ENCODE measurements at places on chromosomes 2 and 18.
A peak's percentile ranks its signal among the peaks of the same experiment; 100 is the strongest.

- DNase-seq = peak; percentile 22
Measured at GRCh38 chr2:48471048-48471474, 58.9 kb upstream of the STON1 start.

- no peak for DNase-seq
Measured at GRCh38 chr2:33511141-33511540, 34.7 kb downstream of the RASGRP3 start.

DNA sequence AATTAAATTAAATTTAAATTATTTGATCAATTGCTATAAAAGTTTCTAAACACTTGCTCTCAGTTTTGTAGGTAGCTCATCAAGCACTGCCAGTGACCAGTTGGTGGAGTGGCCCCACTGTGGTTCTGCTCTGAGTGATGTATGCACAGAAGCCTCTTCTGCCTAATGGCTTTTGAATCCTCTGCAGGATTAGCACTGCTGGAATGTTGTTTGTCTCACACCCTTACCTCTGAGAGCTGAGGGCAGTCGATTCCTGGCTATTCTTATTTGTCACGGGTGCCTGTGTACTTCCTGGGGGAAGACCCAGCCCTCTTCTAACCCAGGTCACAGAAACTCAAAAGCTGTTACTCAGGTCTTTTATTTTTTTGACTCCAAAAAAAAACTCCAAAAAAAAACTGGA, 9.5 kb downstream of the CAPN14 start:
- DNase-seq = peak; percentile 73

GRCh38 chr18:11849841-11850634, 1.2 kb upstream of the CHMP1B start:
- DNase-seq = peak; percentile 34

DNA sequence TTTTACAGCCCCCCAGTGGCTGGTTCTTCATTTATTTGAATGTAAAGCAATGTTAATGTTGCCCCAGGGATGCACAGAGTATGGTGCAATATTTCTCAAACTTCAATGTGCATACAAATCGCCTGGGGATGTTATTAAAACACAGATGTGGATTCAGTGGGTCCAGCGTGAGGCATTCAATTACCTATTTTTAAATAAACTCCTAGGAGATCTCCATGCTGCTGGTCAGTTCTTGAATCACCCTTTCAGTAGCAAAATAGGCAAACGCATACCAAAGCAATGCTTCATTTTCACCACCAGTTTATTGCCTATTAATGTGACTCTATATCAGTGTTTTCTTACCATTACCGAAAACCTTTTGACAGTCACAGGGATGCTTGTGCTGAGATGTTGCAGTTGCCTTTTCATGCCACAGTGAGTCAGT, 530.7 kb downstream of the CBLN2 start:
- DNase-seq = no peak

- DNase-seq = no peak
Measured at GRCh38 chr2:154995361-154995760, 296.9 kb downstream of the KCNJ3 start.

DNA sequence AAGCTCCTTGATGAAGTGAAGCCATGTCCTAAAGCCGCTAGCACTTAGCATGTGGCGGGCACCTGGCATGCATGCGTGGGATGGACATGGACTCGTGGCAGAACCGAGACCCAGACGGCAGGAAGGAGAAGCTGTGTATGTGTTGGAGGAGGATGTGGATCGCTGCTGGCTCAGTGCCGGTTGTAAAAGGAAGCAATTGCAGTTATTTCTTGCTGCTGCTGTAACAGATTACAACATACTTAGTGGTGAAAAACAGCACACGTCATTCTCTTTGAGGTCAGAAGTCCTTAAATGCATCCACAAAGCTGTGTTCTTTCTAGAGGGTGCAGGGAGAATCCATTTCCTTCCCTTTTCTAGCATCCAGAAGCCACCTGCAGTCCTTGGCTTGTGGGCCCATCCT, 74.6 kb downstream of the AGAP1 start:
- no peak for DNase-seq

DNA sequence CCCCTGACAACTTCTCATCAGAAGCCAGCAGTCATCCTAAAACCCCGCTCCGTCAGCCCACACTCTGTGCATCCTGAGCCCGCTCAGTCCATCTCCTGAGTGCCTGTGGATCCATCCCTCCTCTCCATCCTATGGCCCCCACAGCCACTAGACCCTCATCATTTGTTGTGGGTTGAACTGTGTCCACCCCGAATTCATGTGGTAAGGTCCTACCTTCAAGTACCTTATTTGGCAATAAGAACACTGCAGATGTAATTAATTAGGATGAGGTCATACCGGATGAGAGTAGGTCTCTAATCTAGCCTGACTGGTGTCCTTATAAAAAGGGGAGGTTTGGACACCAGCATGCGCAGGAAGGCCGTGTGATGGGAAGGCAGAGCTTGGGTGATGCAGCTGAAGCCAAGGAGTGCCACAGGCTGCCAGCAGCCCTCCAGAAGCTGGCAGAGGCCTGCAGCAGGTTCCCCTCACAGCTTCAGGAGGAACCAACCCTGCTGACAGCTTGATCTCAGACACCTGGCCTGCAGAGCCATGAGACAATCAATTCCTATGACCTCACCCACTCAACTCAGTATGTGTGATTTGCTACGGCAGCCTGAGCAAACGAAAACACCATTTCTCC, 192.4 kb downstream of the ZBTB7C start:
- DNase-seq = no peak

DNA sequence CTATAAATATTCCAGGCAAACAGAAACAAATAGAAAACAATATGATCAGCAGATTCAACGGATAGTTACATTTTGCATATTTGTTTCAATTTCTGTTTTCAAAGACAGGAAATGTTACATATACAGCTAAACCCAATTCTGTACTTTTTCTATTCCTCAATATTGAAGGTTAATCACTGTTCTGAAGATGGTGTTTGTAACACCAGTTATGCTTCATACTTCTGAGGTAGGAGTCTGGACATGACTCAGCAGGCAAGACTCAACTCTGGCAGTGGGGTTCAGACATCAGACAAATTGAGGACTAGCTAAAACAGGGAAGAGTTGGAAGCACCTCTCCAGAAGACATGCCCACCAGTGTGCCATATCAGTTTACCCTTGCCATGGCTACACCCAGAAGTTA, 16.6 kb downstream of the SERPINB13 start:
- DNase-seq = peak; percentile 32

DNA sequence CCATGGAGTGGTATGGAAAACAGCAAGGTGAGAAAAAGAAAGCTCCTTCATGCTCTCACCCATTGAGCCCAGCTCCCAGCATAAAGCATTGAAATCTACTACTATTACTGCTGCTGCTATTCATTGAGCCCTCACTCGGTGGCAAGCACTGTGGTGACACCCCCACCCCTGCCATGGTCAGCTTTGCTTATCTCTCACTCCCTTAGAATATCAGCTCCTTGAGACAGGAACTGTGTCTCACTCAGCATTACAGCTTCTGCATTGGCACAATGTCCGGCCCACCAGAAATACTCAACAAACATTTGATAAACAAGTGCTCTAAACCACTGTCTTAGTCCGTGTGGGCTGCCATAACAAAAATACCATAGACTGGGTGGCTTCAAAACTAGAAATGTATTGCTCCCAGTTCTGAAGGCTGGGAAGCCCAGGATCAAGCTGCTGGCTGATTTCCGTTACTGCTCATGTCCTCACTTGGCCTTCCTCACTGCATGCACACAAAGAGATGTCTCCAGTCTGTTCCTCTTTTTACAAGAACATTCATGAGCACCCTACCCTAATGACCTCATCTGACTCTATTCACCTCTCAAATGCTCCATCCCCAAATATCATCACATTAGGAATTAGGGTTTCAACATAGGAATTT, 116.3 kb downstream of the ZBTB7C start:
- no peak for DNase-seq

DNA sequence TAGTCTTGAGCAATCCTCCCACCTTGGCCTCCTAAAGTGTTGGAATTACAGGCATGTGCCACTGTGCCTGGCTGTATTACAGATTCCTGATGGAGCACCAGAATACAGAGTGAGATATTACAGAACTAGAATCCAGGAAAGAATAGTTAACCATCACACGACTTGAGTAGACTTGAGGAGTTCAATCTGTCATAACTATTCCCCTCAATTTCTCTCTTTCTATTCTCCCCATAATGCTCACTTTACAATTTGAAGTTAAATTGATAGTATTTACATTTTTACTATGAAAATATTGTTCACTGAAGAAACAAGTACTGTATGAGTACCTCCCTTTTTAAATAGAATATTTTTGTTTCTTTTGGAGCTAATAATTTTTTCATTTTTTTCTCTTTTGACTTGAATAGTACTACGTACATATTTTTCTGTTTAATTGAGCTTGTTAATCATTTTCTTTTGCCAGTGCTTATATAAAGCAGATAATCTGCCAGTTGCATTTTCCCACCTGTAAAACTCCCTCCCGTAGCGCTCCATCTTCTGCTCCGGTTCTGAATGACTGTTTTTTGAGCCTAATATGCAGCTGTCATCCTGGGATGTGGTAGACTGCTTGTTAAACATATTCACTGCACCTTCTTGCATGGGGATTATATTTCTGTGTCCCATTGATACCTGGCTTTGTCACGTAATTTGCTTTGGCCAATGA, 105.5 kb downstream of the MYCN start:
- no peak for DNase-seq

DNA sequence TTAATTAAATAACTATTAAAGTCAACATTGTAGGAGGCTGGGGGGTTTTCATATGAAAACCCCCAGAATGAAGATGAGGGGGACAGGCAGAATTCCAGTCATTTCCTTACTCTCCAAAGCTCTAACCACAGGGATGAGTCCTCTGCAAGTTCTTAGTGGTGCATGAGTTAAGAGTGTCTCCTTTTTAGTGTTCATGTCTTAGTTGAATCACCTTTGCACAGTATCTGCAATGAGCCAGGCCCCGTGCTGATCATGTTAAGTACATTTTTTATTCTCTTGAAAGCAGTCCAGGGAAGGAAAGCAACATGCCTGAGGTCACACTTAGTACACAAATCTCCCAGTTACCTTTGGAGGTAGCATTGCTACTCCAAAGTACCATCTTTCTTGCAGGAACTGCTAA, 25.7 kb upstream of the MSGN1 start:
- no peak for DNase-seq

GRCh38 chr18:35345460-35345921, 1.3 kb upstream of the ZNF24 start:
- DNase-seq = no peak

DNA sequence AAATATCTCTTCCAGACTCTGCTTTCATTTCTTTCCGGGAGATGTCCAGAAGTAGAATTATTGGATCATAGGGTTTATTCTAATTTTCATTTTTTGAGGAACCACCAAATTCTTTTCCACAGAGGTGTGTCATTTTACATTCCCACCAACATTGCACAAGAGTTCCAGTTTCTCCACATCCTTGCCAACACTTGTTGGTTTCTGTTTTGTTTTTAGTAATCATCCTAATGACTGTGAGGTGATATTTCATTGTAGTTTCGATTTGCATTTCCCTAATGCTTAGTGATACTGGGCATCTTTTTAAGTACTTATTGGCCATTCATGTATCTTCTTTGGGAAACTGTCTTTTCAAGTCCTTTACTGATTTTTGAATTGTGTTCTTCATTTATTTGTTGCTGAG, 513.1 kb downstream of the PARD3B start:
- DNase-seq = no peak

DNA sequence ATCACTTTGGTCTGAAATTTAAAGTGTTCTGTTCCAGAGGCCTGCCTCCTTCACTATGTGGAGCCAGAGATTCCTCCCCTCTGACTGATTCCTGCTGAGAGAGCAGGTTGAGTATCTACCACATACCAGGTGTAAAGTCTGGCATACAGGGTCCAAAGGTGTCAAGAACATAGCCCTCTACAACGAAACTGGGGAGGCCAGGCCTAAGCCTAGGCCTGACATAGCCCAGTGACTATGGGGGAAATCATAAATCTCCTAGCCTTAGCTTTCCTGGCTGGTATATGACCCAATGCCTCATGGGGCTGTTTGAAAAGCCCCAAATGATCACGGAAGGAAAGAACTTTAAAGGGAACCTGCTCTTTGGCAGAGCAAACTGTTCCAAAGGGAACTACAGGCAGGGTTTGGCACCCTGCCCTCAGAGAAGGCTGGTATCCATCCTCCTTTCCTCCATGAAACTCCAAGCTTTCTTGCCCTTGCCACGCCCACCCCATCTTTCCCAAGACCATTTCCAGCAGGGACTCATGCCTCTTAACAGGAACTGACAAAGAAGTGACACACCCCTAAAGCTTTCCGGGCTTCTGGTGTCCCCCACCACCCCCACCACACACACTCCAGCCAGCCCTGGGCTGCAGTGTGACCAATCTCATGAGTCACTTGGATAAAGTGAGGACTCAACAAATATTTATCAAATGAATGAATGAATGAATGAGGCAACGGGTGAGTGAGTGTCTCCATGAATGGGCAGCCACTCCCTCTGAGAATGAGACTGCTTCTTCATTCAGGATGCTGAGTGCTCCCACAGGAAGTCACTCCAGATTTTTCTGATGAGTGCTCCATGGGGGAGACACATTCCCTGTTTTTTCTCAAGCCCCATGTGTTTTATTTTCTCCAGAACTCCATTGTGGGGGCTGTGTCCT, 114.5 kb upstream of the STPG4 start:
- no peak for DNase-seq

DNA sequence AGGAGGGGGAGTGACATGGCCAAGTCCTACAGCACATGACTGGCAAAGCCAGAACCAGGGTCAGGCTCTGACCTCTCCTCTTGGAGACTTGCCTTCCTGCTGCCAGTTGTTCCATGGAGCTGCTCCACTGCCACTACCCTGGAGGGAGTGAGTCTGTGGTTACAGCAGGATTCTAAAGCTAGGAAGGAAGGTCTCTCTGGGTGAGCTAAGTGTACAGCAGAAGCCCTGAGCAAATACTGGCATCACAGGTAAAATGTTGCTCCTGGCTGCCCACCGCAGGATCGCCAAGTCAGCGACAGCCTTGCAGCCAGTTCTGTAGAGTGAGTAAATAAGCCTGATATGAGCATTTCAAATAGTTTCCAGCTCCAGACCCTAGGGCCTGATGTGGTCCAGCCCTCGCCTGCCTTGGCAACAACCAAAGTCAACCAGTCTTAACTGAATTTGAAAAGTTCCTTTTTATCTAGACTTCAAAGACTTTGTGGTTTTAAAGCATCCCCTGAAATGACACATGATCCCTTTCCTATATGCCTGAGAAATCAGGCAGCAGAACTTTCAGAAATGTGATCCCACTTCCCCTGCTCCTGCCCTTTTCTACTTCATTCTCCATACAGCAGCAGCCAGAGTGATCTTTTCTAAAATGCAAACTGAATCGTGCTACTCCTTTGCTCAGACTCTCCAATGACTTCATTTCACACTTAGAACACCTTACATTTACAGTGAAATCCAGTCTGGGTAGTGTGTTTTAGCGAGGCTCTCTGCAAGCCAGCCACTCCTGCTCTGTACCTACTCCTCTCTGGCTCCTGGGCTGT, 114.3 kb downstream of the MGAT5 start:
- DNase-seq = no peak

GRCh38 chr2:236758406-236758805, 188.8 kb downstream of the ACKR3 start:
- no peak for DNase-seq

DNA sequence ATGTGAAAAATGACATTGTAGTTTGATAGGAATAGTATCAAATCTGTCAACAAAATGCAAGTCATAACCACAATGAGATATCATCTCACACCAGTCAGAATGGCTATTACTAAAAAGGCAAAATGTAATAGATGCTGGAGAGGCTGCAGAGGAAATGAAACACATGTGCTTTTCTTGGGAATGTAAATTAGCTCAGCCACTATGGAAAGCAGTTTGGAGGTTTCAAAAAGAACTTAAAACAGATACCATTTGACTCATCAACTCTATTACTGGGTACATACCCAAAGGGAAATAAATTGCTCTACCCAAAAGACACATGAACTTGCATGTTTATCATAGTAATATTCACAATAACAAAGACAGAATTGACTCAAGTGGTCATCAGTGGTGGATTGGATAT, 572.6 kb downstream of the TRIB2 start:
- no peak for DNase-seq
